ENCODE measurements at places on chromosomes 7 and 10. TPM values are rescaled to one million over a fixed set of nuclear protein-coding genes. Genes with fewer than 3 reads are reported as not detected.

SRRM3 gene
- total RNA-seq, result 2.9 TPM

GRCh38 chr7:45662018-45662417 is 87.8 kb downstream of the ADCY1 start:
- DNase-seq, result no peak

FBXL13 gene
- 2.5 TPM for total RNA-seq

TSPAN13 gene
- 30.7 TPM for total RNA-seq

DNA sequence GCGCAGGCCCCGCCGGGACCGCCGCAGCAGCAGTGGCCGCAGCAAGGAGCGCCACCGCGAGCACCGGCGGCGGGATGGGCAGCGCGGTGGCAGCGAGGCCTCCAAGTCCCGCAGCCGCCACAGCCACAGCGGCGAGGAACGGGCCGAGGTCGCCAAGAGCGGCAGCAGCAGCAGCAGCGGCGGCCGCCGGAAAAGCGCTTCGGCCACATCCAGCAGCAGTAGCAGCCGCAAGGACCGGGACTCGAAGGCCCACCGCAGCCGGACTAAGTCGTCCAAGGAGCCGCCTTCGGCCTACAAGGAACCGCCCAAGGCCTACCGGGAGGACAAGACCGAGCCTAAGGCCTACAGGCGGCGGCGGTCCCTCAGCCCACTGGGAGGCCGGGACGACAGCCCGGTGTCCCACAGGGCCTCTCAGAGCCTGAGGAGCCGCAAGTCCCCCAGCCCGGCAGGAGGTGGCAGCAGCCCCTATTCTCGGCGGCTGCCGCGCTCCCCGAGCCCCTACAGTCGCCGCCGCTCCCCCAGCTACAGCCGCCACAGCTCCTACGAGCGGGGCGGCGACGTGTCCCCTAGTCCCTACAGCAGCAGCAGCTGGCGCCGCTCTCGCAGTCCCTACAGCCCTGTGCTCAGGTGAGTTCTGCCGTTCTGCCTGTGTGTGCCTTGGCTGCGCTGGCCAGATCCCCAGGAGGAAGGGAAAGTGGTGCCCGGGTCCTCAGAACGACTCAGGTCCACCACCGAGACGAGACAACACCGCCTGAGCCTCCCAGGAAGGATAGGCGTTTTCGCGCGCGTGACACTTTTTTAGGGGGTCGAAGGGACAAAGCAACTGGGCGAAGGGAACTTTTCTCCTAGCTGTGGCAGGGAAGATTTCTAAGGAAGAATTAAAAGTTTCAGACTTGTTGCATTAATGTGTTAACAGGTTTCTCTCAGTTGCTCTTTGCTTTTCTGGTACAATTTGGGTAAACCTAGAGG is 1.5 kb downstream of the CDK13 start:
- peak; percentile 68 for DNase-seq

- DNase-seq, result no peak
Measured at GRCh38 chr7:151057506-151057988, at the start of gene CDK5. CDK5 (minus strand) TSS chr7:151057897; CDS start chr7:151057848, 49 bp downstream.

DNA sequence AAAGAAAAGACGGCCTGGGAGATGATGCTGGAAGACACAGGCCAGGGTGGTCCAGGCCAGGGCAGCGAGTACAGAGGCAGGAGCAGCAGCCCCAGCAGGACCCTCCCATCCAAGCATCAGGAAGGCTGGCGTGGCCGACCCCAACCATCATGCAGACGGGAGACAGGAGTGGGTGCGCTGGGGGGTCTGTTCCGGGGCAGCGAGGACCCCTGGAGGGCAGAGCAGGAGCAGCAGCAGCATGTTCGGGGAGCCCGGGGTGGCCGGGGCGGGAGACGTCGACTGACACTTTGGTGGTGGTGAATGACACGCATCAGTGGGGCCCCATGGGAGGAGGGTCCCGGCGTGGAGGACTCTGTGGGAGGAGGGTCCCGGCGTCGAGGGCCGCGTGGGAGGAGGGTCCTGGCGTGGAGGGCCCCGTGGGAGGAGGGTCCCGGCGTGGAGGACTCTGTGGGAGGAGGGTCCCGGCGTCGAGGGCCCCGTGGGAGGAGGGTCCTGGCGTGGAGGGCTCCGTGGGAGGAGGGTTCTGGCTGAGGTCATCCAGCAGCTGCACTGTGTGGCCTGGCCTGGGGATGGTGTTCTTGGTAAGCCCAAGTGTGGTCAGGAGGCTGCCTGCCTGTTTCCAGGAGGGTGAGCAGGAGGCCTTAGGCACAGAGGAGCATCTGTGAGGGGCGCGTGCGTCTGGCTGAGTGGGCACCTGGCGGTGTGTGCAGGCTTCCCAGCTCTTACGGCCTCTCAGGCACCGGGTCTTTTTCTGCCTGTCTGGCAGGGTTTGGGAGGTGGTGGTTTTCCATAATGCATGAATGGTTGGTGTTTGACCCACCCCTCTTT is 38.9 kb downstream of the FAM20C start:
- DNase-seq, result no peak

PIP4K2A gene
- total RNA-seq, result 64.2 TPM

DNA sequence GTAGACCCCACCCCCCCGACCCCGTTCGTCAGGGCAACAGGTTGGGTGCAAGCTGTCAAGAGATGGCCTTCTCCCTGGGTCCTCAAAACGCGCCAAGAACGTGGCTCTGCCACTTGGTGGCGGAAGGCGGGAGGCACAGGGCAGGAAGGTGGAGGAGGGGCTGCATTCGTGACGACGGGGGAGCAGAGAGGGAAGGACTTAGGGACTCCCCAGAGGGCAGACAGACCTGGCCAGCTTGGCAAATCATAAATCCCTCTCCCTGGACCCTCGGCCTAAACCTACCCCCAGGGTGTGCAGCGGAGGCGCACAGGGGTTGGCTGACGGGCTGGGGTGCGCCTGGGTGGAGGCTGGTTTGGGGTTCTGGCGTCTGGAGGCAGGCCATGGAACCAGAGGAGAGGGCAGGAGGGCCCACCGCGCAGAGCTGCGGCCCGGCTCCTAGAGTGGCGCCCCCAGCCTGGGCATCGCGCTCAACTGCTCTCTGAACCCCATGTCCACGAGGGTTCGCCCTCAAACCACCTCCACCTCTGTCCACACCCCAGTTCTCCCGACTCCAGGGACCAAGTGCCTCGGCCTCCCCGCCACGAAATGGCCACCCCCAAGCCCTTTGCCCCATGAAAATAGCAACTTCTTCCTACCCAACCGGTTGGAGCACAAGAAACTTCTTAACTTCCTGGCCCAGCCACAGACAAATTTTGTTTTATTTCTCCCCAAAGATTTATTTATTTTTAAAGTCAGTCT is 10.8 kb upstream of the GATA3 start:
- DNase-seq, result peak; percentile 42

CALML3 gene
- not detected for total RNA-seq

LRRC18 gene
- not detected for total RNA-seq

DNA sequence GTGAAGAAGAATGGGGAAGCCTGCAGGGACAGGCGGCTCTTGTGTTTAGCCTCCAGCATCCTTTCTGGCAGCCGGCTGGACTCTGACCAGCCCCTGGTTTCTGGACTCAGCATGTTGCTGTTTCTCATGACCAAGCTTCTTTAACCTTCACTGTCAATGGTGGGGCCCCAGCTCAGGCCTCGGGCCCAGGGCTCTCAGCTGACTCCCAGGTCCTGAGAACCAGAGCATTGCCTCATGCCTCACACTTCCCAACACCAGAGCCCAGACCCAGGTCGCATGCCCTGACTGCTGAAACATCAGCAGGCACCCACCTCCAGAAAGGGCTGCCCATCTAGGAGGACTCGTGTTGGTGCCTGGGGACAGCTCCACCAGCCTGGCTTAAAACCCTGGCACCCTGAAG is 34.8 kb upstream of the FGFR2 start:
- no peak for DNase-seq

DNA sequence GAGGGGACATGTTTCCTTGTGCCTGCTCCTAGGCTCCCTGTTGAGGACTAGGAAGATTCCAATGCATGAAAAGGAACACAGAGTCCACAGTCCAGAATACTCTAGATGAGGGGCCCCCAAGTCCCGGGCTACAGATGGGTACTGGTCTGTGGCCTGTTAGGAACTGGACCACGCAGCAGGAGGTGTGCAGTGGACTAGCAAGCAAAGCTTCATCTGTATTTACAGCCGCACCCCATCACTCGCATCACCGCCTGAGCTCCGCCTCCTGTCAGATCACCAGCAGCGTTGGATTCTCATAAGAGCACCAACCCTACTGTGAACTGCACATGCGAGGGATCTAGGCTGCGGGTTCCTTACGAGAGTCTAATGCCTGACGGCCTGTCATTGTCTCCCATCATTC is 233.0 kb upstream of the MKLN1 start:
- no peak for DNase-seq

DLG5 gene
- total RNA-seq, result 31.3 TPM

DNA sequence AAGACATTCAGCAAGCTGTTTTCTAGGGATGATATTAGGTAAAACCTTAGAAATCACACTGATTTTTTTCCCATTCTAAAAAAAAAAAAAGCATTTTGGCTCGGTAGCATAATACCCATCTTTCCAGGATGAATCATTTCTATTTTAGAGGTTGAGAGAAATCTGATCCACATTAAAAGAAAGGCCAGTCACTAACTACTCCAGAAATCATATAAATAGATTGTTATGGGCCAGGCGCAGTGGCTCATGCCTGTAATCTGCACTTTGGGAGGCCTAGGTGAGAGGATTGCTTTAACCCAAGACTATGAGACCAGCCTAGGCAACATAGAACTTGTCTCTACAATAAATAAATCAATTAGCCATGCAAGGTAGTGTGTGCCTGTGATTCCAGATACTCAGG is 164.3 kb downstream of the BAMBI start:
- DNase-seq, result no peak

- peak; percentile 73 for DNase-seq
Measured at GRCh38 chr7:87416682-87417587, 58.5 kb downstream of the ABCB4 start.

DNA sequence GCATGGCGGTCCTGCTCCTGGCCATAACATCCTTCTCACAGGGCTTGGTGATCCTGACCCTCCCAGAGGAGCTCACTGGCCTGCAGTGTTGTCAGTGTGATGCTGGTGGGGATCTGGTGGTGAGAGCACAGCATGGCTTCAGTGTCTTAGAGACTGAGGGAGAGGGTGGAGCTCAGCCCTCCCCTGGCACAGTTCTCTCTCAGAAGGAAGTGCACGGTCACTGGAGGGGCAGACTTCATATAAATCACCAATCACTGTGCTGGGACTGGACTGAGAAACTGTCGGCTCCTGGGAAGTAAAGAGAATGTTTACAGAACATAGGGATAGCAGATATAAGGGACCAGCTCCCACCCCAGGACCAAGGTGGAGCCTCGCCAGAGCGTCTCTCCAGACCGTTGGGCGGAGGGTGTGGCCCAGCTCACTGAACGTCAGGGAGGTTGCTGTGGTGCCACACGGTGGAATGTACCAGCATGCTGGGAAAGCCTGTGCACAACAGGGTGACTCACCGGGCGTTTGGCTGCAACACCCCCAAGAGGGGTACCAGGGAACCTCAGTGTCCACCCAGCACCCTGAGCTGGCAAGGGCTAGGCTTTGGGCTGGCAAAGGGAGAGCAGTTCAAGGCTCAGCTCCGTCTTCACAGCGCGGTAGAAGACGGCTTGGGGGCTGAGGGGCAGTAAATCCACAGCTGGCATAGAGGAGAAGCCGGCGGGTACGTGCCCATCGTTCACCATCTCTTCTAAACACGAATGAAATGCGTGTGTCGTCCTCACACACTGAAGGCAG is 8.8 kb upstream of the GET4 start:
- no peak for DNase-seq

NEUROD6 gene
- not detected for total RNA-seq

DNA sequence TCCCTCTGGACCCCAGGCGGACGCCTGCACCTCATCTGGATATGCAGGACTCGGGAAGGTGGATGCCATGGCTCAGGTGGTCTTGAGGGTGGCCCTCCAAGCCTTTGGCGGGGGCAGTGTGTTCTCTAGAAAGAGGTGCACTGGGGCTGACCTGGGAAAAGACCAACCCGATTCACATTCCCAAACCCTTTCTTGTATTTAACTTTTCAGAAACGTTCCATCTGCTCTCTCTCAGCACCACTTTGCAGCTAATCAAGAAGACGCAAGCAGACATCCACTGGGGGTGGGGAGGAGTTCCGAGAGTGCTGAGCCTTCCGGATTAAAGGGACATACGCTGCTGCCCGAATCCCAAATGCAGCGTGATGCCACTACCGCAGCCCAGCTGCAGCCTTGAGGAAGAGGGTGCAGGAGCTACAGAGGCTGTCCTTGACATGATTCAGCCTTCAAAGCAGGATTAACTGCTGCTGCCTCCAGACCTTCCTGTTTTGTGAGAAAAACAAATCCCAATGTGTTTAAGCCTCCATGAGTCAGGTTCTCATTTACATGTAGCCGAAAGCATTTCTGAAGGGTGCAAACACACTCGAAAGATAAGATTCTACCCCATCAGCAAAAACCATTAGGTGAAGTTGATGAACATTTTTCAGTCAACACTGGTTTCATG is 39.9 kb downstream of the RBM17 start:
- DNase-seq, result no peak

DNA sequence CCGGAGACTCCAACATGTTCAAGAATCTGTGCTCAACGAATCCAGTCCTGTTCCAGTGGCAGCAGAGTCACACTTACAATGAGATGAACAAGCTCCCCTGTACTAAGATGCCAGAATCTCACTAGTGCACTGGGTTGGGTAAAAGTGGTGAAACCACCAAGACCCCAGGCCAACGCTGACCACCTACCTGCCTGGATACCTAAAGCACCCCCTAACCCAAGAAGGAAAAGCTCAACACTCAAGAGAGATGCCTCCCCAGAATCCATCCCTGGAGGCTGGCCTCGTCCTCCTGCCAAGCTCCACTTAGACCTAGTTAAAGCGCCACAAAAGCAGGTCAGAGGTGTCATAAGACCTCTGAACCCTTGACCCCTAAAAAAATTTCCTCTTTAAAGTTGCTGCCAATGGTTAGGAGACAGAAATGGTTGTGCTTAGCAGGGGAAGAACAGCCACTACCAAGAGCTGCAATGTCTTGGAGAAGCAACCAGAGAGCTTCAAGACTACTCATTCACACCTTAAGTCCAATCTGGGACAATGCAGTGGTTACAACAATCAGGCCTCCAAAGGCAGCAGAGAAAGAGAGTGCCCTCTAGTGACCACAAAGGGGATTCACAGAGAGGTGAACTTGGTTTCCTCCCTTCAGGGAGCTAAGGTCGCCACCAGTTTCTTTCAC is 94.6 kb upstream of the MACROH2A2 start:
- peak; percentile 41 for DNase-seq

- DNase-seq, result no peak
Measured at GRCh38 chr10:37703833-37704382, 153.5 kb downstream of the ZNF248 start.

GRCh38 chr7:101782476-101782875 is 35.0 kb upstream of the CUX1 start:
- DNase-seq, result no peak

MSS51 gene
- total RNA-seq, result 5.2 TPM

PIK3AP1 gene
- 13.8 TPM for total RNA-seq

DNA sequence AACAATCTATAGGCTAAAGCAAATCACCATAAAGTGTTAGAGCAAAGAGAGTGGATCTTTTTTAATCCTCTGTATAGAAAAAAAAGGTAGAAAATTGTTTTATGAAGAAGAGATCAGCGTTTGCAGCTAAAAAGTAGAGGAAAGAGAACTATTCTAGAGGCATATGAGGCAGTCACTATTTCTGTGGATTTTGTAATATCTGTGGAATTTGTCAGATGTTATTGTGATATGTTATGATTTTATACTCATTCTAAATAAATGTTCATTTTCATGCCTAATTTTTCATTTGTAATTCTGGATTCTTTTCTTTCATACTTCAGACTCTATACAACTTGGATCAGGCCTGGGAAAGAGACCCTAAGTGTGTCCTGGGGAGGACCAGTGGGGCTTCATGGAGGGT is 295.0 kb upstream of the LYZL1 start:
- DNase-seq, result no peak
